Renal cortex interstitium (tissue), 15 donors: ENCODE measurements at places on chromosomes 13 and 19. TPM values are rescaled to one million over a fixed set of nuclear protein-coding genes. Genes with fewer than 3 reads are reported as not detected.

TRAPPC5 gene
- polyA plus RNA-seq, result 36.3 TPM

BRCA2 gene
- 7.8 TPM for polyA plus RNA-seq

PRKD2 gene
- 40.0 TPM for polyA plus RNA-seq

ZNF77 gene
- 8.2 TPM for polyA plus RNA-seq

ZNF726 gene
- 9.8 TPM for polyA plus RNA-seq

GRIN2D gene
- polyA plus RNA-seq, result 0.71 TPM

ODAD3 gene
- 1.5 TPM for polyA plus RNA-seq

SIGLECL1 gene
- polyA plus RNA-seq, result not detected

SIGLEC10 gene
- polyA plus RNA-seq, result 1.2 TPM

LILRB4 gene
- polyA plus RNA-seq, result 1.7 TPM

PNMA8A gene
- polyA plus RNA-seq, result 43.5 TPM

MBD3L3 gene
- polyA plus RNA-seq, result not detected

CYP4F2 gene
- polyA plus RNA-seq, result 0.53 TPM

ZNF528 gene
- polyA plus RNA-seq, result 34.2 TPM

SIX5 gene
- 28.1 TPM for polyA plus RNA-seq

TTC9B gene
- 0.11 TPM for polyA plus RNA-seq

GAPDHS gene
- not detected for polyA plus RNA-seq

NKPD1 gene
- 0.09 TPM for polyA plus RNA-seq

GNG7 gene
- 5.9 TPM for polyA plus RNA-seq

STARD13 gene
- 33.0 TPM for polyA plus RNA-seq

ZNF560 gene
- 0.56 TPM for polyA plus RNA-seq

JUNB gene
- 50.1 TPM for polyA plus RNA-seq

FREM2 gene
- 43.7 TPM for polyA plus RNA-seq

TMEM161A gene
- polyA plus RNA-seq, result 25.5 TPM

LPAR6 gene
- polyA plus RNA-seq, result 37.9 TPM

IGFL3 gene
- polyA plus RNA-seq, result not detected

TNFSF13B gene
- polyA plus RNA-seq, result 1.1 TPM

CEACAM5 gene
- polyA plus RNA-seq, result 0.23 TPM

FFAR2 gene
- polyA plus RNA-seq, result 0.84 TPM

CTXN1 gene
- polyA plus RNA-seq, result 32.3 TPM

SLAIN1 gene
- polyA plus RNA-seq, result 22.5 TPM

PSG3 gene
- polyA plus RNA-seq, result not detected

POU4F1 gene
- polyA plus RNA-seq, result 0.06 TPM

CALR3 gene
- not detected for polyA plus RNA-seq

ZNF556 gene
- polyA plus RNA-seq, result 0.66 TPM

DPF1 gene
- 1.2 TPM for polyA plus RNA-seq

IGFL1 gene
- polyA plus RNA-seq, result not detected

SNAPC2 gene
- 12.9 TPM for polyA plus RNA-seq

FCGBP gene
- polyA plus RNA-seq, result 9.4 TPM

MPND gene
- 21.3 TPM for polyA plus RNA-seq

PDX1 gene
- polyA plus RNA-seq, result not detected
